ENCODE measurements at places on chromosomes 11 and 22. TPM values are rescaled to one million over a fixed set of nuclear protein-coding genes. Genes with fewer than 3 reads are reported as not detected.

- DNase-seq: no peak
Observed at GRCh38 chr11:8814209-8814922, 96.6 kb upstream of the AKIP1 start.

- no peak for DNase-seq
Observed at GRCh38 chr11:110098645-110099044, 5.5 kb downstream of the ZC3H12C start.

GRCh38 chr11:6204706-6205105 lies 651 bp upstream of the C11orf42 start:
- no peak for DNase-seq

GRCh38 chr22:36358533-36359469 lies 29.0 kb downstream of the MYH9 start:
- no peak for DNase-seq

- no peak for DNase-seq
Observed at GRCh38 chr11:62433141-62433903, 14.5 kb downstream of the SCGB1A1 start.

GRCh38 chr22:39706376-39707140 lies 136.0 kb downstream of the CACNA1I start:
- no peak for DNase-seq

DNA sequence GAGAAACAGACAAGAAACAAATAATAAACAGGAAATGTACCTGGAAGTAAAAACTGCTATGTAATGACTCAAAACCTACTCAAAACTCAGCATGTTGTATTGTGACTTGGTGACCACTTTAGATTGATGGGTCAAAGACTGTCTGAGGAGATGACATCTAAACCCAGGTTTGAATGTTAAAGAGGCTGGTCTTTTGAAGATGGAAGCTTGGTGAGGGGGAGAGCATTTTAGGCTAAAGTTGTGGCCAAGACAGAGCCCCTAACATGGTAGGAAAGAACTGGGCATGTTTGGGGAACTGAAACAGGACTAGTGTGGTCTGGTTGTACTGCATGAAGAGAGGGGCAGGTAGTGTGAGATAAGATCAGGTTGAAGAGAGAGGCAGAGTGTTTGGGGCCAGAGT lies 85.3 kb upstream of the MYO18B start:
- no peak for DNase-seq

GRCh38 chr22:20212754-20213699 lies 55.1 kb downstream of the RTN4R start:
- no peak for DNase-seq

GRCh38 chr11:62925308-62925707 lies 4.1 kb upstream of the CHRM1 start:
- no peak for DNase-seq

DNA sequence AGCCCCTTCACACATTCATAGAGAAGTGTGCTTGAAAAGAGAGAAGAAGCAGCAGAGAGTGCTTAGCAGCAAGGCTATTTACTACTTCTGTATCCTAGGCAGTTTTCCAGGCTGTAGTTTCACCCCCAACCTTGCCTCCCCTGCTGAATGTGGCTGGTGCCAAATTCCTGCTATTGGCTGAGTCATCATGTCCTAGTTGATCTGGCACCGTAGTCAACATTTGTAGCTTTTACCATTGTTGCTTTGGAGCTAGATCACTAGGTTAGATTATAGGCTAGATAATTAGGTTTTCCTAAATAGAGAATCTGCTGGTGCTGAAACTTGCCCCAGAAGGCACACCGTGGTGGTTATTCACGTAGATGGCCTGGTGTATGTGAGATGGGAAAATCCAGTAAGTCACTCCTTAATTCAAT lies 32.7 kb downstream of the ARHGAP42 start:
- no peak for DNase-seq

GRCh38 chr22:33361581-33361980 lies 303.4 kb upstream of the SYN3 start:
- DNase-seq: no peak

DNA sequence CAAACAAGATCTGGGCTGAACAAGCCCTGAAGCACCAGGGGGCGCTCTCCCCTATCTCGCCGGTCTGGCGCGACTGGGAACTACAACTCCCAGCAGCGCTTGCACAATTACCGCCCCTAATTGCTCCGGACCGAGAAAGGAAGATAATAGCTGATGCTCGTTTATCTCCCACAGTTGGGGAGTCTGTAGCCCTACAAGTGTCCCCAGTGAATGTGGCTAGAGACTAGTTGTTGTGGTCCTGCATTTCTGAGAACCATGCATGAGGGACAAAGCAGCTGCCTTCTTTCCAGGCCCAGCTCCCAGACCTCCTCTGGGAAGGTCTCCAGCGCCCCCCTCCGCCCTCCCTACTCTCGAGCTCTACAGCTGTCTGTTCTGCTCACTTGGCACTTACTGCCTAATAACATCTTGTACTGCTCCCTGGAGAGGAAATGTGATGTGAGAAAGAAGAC lies 34.4 kb downstream of the NRXN2 start:
- DNase-seq: peak; percentile 87

DNA sequence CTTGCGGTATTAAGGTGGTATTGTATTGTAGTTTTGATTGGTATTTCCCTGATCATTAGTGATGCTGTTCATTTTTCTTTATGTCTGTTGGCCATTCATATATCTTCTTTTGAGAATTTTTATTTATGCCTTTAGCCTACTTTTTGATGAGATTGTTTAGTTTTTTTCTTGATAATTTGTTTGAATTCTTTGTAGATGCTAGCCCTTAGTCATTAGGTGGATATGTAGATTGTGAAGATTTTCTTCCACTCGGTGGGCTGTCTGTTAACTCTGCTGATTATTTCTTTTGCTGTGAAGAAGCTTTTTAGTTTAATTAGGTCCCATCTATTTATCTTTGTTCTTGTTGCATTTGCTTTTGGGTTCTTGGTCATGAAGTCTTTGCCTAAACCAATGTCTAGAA lies 115.4 kb downstream of the VPREB1 start:
- DNase-seq: no peak

- DNase-seq: no peak
Observed at GRCh38 chr11:30595934-30596333, 9.8 kb upstream of the MPPED2 start.

- DNase-seq: peak; percentile 26
Observed at GRCh38 chr22:19043121-19044085, 78.8 kb downstream of the DGCR2 start.

DNA sequence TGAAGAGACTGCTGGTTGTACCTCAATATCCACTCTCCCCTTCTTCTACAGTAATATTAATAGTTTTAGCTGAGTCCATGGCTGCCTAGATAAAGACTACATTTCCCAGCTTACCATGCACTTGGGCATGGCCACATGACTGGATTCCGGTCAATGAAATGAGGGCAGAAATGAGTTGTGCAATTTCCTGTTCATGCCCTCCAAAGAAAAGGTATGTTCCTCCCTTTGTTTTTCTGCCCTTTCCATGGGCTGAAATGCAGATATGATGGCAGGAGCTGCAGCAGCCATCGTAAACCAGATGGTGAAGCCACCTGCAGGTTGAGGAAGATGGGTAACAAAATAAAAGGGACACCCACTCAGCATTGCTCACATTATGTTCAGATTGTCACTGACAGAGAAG lies 15.3 kb upstream of the ELFN2 start:
- no peak for DNase-seq

GRCh38 chr11:12559011-12559410 lies 115.2 kb upstream of the TEAD1 start:
- no peak for DNase-seq

DNA sequence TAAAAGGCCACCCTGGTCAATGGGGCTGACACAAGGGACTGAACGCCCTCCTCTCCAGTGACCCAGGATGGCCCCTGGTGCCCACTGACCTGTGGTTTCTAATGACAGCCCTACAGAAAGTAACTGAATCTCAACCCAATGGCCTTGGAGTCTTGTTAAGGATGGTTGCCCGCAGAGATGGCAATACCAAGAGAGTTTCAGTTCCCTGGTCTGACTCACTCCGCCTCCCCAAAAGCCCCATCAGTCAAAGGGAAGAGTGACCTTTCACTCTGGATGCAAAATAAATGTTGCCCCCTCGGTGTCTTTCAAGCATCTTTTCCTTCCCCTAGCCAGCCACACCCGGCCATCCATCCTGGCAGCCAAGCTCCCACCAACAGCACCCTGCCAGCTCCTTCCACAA lies 57.7 kb upstream of the ISX start:
- DNase-seq: no peak

GRCh38 chr11:133560472-133560855 lies 28.2 kb upstream of the OPCML start:
- no peak for DNase-seq

GRCh38 chr11:30635401-30635989 lies 49.3 kb upstream of the MPPED2 start:
- no peak for DNase-seq

DNA sequence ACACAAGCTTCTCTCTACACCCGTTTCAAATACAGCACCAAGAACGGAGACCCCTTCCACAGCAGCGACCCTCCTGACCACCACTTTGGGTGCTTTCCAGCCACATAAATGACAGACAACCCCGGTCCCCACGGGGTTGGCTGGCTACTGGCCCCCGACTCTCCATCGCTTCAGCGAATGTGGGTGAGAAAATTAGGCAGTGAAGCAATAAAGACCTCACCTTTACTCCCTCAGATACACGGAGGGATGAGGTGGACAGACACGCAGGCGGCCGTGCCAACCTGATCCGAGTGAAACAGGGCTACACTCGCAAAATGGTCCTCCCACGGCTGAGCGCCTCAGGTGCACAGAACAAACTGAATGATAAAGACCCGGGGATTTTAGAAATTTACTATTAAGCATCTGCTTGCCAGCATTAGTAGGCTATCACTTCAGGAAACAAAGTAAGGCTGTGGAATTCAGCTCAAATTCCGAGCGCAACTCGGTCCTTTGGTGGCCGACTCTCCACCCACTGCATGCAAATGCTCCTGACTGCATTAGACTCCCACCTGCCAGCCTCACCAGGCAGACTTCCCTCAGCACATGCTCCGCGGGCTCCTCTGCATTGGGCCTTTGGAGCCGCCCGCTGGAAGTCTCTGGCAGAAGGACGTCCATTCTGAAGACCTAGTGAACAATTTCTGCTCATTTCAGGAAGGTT lies 12.8 kb upstream of the EFCAB6 start:
- DNase-seq: peak; percentile 24

GRCh38 chr11:12717851-12718291 lies 43.6 kb downstream of the TEAD1 start:
- no peak for DNase-seq

DNA sequence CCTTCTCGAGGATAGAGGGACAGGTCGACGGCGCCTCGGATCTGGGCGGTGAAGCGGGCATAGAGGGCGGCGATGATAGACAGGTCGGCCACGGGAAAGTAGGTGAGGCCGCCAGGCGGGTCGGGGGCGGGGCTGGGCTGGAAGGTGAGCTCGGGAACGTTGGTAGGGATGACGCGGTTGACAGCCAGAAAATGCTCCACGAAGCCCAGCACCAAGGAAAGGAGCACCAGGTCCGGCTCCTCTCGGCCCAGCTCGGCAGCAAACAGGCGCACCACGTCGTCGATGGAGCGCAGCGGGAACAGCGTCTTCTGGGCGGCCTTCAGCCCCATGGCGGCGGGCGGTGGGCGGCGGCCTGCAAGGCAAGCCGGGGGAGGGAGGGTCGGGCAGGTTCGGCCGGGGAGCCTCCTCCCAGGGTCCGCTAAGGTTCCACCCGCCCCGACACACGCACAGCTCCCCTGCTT lies 540 bp downstream of the MEN1 start:
- peak; percentile 25 for DNase-seq

DNA sequence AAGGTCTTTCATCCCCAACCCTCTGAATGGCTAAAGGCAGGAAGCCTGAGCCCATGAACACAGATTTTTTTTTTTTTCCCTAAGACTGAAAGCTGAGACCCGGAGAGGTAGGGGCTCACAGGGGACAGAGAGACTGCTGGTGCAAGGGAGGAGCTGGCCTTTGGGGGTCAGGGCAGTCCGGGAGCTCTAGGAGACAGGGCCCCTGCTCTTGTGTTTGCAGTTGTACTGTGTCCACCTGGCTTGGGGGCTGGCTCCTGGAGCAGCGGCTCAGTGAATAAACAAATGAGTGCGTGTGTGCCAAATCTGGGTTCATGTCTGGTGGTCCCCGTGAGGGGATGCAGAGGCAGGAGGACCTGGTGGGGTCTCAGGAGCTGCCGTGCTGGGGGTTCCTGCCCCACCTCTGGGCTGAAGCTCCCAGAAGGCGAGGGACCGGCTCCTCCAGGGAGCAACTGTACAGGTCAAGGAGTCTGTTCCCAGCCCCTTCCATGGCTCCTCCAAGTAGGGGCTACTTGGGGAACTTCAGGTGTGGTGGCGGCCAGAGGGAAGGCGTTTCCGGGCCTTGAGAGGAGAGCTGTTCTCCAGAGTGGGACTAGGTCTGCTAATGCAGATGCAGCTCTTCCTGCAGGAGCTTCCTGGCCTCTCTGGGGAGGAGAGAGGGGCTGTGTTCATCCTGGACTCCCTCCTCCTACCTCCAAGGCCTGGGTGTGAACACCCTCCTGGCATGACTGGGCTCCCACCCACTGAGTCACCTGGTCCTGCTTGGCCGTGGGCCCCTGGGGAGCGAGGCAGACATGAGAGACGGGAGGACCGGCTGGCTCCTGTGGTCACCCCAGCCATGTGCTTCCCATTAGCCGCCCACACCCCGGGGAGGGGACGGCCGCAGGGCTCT lies 57.6 kb downstream of the FBXO7 start:
- DNase-seq: no peak

GRCh38 chr22:45515676-45516075 lies 13.0 kb downstream of the FBLN1 start:
- no peak for DNase-seq

FAM111B gene
- 5.8 TPM for total RNA-seq

IGLL1 gene
- total RNA-seq: not detected

SYT12 gene
- total RNA-seq: 1.1 TPM

CRACR2B gene
- total RNA-seq: 175 TPM

LSP1 gene
- total RNA-seq: 175 TPM

ELFN2 gene
- total RNA-seq: under 0.01 TPM

OR52H1 gene
- total RNA-seq: not detected

TEX12 gene
- not detected for total RNA-seq

CARNS1 gene
- 1.2 TPM for total RNA-seq

TUBA8 gene
- total RNA-seq: not detected

KDM4D gene
- 0.54 TPM for total RNA-seq

ANO3 gene
- 0.47 TPM for total RNA-seq

TTC36 gene
- total RNA-seq: 36.5 TPM

EEF1G gene
- total RNA-seq: 781 TPM

Data from Peyer's patch (tissue), 4 donors.